ENCODE measurements at places on chromosomes 6 and 20.

- DNase-seq: no peak
These were observed 44.0 kb upstream of the RNGTT start for GRCh38 chr6:89007209-89008000.

DNA sequence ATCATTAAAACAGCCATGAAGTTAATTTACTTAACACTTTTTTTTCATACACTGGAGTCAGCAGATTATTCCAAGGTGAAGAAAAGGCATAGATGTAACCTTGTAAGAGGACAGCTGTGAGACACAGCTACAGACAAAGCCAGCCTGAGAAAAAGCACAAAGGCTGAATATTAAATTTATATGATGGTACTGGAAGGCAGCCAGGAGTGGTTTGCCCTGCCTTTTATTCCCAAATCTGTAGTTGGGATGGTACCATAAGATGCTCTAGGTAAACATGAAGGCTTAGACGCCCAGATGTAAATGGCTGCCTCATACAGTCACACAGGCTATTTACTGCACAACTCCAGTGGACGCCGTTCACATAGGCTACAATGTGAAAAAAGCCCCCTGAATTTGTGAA is 42.1 kb upstream of the LOC128125822 start:
- no peak for DNase-seq

DNA sequence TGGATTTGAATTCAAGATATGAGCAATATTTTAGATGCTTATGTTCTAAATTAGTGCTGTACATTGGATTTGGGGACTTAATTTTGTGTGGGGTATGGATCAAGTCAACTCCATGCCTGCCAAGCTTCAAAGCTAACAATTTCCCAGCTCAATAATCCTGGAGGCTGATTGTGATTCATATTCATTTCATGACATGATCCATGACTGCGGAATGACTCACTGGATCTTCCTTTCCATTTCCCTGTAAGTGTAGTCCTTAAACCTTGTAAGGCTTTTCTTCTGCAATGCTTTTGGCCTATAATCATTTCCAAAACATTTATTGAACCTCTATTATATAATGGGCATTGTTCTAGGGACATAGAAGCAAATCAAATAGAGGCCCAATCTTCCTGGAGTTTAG is 44.7 kb upstream of the CCN2 start:
- no peak for DNase-seq

DNA sequence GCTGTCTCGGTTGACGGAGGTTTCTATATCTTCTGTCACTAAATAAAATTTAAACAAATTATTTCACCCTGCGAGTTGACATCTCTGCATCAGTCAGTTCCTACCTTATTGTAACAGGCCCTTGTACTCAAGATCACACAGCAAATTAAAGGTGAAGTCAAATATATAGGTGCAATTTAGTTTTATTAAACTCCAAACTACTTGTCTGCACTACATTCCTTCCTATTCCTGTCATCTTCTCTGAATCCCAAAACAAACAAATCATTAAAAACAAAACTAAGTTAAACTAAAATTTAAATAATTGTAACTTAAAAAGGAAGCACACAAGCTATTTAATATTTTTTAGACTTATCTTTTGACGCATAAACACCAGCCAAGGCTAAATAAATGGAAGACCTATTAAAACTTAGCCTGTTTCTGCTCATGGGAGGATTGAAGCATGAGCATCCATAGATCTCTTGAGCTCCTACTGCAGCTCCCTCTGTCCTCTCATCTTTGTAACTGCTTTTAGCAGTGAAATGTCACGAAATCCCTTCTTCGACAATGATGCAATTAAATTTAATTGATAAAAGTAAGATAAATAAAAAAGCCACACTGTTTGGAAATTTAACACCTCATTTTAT is 1152.3 kb upstream of the GJE1 start:
- DNase-seq: no peak

GRCh38 chr6:98842342-98843180 is 8.2 kb downstream of the POU3F2 start:
- DNase-seq: no peak

GRCh38 chr6:27280540-27281000 is 31.5 kb downstream of the POM121L2 start:
- DNase-seq: no peak

- no peak for DNase-seq
These were observed 5.3 kb upstream of the SERPINB6 start for GRCh38 chr6:2976571-2977085.

- no peak for DNase-seq
These were observed 71.6 kb upstream of the DST start for GRCh38 chr6:56714273-56714672.

- DNase-seq: no peak
These were observed 354.5 kb upstream of the SYNCRIP start for GRCh38 chr6:85997206-85997605.
